ENCODE measurements at places on chromosomes 4 and X. TPM values are rescaled to one million over a fixed set of nuclear protein-coding genes. Genes with fewer than 3 reads are reported as not detected.

DNA sequence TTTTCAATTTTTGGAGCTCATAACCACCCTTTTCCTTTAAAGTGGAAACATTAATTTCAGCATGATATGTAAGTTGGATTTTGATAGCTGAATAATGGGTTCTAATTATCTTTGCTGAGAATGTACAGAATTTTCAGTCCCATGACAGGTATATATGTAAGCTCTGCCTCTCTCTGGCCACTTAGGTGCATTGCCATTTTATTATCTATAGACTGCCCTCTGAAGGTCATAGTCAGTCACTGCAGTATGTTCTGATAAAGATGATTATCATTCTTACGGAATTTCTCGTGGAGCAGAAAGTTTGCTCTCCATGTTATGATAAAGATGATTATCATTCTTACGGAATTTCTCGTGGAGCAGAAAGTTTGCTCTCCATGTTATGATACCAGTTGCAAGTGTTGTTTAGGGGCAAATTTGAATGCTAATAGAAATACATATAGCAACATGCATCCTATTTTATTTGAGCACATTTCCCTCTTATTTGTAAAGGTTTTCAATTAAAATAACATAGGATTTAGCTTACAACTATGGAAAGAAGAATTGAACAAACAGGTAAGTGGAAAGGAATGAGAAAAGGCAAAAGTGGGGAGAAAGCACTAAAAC is 10.4 kb downstream of the AFP start:
- DNase-seq = no peak

- no peak for DNase-seq
Observed at GRCh38 chrX:45157647-45158046, 43.0 kb downstream of the DIPK2B start.

DNA sequence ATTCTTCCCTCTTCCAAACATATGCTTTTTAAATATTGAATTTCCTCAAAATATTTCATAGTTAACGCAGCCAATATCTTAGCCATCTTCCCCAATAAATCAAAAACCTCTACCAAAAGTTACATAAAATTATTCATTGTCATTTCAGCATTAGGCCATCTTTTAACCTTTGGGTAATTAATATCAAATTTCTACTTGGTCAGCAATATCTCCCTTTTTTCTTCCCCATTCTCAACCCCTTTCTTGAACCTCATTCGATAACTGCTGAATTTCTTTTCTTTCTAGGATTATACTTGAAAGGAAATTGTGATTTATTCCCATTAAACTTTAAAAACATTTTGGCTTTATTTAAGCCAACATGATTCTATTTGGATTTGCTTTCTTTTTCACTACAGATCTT is 65.0 kb downstream of the RAP1GDS1 start:
- no peak for DNase-seq

DNA sequence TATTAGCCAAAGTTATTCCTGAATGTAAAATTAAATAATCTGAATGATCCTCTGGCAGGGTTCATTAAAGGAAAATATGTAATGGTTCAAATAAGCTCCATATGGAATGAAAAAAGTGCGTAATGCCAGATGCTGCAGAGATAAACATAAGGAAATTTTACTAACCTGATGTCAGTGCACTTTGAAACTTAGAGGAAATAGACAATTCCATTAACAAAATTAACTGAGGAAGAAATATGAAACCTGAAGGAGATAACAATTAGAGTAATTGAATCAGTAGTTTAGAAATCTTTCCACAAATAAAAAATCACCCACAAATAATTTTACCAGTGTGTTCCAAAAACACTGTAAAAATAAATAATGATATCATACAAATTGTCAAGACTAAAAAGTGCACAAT is 387.5 kb downstream of the GRIA2 start:
- no peak for DNase-seq

DNA sequence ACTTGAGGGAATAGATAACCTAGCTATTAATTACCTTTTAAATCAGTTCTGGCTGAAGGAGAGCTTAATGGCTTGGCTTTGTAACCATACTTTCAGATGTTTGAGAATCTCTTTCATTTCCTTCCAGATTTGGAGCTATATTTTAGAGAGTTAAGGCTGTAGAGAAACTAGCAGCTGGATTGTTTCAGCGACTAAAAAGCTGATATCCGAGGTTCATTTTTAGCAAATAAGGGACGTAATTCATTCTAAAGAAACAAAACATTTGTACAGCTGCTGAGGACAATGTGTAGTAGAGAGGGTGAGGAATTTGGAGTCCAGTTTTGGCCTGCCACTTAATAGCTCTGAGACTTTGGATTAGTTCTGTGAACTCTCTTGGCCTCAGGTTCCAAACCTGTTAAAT is 12.2 kb downstream of the OSTC start:
- DNase-seq = no peak

DNA sequence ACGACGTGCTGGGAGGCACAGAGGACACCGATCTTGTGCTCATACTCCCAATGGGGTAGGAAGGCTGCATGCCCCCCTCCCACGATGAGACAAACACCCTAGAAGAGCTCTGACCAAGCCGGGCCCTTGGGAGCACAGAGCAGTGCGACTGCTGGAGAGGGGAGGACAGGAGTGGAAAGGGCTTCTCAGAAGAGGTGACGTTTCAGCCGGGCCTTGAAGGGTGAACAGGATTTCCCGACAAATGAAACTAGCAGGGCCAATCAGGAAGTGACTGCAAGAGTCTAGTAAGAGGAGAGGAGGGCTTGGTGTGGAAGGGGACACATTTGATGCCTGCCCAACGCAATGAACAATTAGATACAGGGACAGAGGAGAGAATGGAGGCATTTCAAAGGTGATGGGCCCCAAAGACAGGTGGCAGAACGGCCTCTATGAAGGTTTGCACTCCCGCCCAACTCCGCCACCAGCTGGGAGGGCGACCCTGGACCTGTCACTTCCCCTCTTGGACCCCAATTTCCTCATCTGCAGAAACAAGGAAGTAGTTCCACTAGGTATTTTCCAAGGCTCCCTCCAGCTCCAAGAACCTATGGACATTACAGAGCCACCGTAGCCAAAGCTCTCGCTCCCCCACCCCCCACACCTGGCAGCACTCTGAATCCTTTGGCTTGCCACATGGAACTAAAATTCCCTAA is 3.9 kb downstream of the HCFC1 start:
- no peak for DNase-seq

- DNase-seq = no peak
Observed at GRCh38 chrX:148504506-148504905, 4.1 kb downstream of the AFF2 start.

DNA sequence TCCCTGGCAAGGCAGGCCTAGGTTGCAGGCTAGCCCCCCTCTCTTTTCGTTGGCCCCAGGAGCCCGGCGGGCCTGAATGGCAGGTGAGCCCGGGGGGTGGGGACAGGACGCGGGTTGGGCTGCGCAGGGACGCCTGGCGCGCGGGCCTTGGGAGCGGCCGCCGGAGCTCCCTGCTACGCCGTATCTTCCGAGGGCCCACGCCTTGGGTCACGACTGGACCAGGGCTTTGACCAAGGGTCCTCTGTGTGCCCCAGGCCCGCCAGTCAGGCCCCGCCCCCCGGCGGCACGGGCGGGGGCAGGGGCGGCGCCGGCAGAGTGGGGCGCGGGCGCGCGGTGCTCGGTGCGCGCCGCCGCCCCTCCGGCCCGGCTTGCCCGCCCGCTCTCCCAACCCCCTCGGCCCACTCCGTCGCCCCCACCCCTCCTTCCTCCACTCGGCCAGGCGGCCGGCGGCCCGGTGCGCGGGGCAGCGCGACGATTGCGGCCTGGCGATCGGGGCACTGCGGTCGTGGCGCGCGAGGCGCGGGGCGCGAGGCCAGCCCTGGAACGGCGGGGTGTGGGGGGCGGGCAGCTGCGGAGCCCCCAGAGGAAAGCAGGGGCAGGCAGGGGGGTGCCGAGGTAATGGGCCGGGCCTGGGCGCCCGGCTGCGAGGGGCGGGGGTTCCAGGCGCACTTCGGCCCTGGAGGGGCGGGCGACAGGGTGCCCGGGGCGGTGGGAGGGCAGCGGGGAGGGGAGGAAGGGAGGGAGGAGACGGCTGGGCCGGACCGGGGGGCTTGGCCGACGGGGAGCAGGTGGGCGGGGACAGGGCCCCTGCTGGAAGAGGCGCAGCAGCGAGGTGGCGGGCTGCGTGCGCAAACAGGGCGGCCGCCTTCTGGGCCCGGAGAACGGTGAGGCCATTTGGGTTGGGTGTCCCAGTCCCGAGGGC is at the start of gene PRRG3:
TSS of gene PRRG3 (plus strand) at position 798 of the 922 bp plus-strand sequence. CDS start 3,357 bp downstream, outside the sequence.
- DNase-seq = no peak

SPANXN1 gene
- 0.74 TPM for total RNA-seq

CLTRN gene
- 1.2 TPM for total RNA-seq

PRSS12 gene
- total RNA-seq = 43.5 TPM

SH3D19 gene
- 41.2 TPM for total RNA-seq

TIMM17B gene
- 68.2 TPM for total RNA-seq
